ENCODE measurements at places on chromosomes 1 and 21. TPM values are rescaled to one million over a fixed set of nuclear protein-coding genes. Genes with fewer than 3 reads are reported as not detected.

The DCST1 gene
- polyA plus RNA-seq, result 0.21 TPM

The SPRR2F gene
- polyA plus RNA-seq, result not detected

The AMY1C gene
- not detected for polyA plus RNA-seq

The GNAT2 gene
- polyA plus RNA-seq, result 0.19 TPM

The KIAA0040 gene
- polyA plus RNA-seq, result 16.5 TPM

The FCRL1 gene
- 0.27 TPM for polyA plus RNA-seq

The CCDC24 gene
- 0.63 TPM for polyA plus RNA-seq
